ENCODE measurements at places on chromosomes 2 and 18. TPM values are rescaled to one million over a fixed set of nuclear protein-coding genes. Genes with fewer than 3 reads are reported as not detected.
A peak's percentile ranks its signal among the peaks of the same experiment; 100 is the strongest.

- no peaks in the 10 kb centered on the region for H3K36me3 ChIP-seq
- no peaks in the 10 kb centered on the region for H3K4me1 ChIP-seq
- no peak overlapping the region for H3K4me3 ChIP-seq
- no peak overlapping the region for H3K27ac ChIP-seq
Measured at GRCh38 chr2:140506606-140507005, 1624.2 kb downstream of the LRP1B start.

GRCh38 chr2:172578054-172578453 is 22.2 kb downstream of the PDK1 start:
- no peaks in the 10 kb centered on the region for H3K36me3 ChIP-seq
- DNase-seq = no peak
- H3K27me3 ChIP-seq = no peaks in the 10 kb centered on the region
- H3K27ac ChIP-seq = no peak overlapping the region

GRCh38 chr2:26255759-26256384 is 11.1 kb downstream of the HADHB start:
- peaks cover 3% of the 10 kb centered on the region for H3K4me1 ChIP-seq
- no peak for DNase-seq
- H3K27me3 ChIP-seq = no peaks in the 10 kb centered on the region
- H3K36me3 ChIP-seq = peaks cover 9% of the 10 kb centered on the region
- H3K27ac ChIP-seq = no peak overlapping the region

DNA sequence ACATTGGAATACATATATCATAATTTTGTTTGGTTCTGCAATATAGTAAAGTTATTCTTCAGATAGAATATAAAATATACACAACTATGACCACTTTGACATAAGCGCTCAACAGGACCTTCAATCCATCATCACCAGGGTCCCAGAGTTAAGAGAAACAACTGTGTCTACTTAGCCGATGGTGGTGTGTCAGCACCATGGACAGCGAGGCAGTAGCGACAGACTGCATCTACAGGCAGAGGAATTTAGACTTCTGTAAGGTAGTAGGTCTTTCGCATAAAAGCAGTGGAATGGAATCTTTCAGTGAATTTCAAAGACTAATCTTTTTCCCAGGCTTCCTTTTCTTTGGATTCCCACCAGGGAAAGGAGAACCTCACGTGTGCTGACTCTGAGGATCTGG is 20.5 kb upstream of the LRPPRC start:
- H3K36me3 ChIP-seq = no peaks in the 10 kb centered on the region
- no peaks in the 10 kb centered on the region for H3K27me3 ChIP-seq
- H3K4me3 ChIP-seq = no peak overlapping the region
- DNase-seq = peak; percentile 20
- no peak overlapping the region for H3K27ac ChIP-seq
- no peaks in the 10 kb centered on the region for H3K4me1 ChIP-seq

DNA sequence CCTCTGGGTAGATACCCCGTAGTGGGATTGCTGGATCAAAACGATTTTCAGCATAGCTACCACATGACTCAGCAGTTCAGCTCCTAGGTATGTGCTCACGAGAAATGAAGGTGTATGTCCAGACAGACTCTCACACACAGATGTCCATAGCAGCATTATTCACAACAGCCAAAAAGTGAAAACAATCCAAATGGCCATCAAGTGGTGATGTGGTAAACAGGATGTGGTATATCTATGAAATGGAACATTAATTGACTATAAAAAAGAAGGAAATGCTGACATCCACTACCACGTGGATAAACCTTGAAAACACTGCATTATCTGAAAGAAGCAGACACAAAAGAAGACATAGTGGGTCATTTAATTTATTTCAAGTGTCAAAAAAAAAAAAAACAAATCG is 241.9 kb downstream of the EIPR1 start:
- H3K36me3 ChIP-seq = no peaks in the 10 kb centered on the region
- no peak overlapping the region for H3K27ac ChIP-seq
- no peak overlapping the region for H3K4me3 ChIP-seq

- H3K27me3 ChIP-seq = no peaks in the 10 kb centered on the region
- DNase-seq = no peak
Measured at GRCh38 chr18:67411116-67411515, 105.4 kb downstream of the DSEL start.

- H3K4me3 ChIP-seq = no peak overlapping the region
- H3K4me1 ChIP-seq = no peaks in the 10 kb centered on the region
- H3K36me3 ChIP-seq = no peaks in the 10 kb centered on the region
Measured at GRCh38 chr18:6236258-6236657, 178.5 kb downstream of the L3MBTL4 start.

DNA sequence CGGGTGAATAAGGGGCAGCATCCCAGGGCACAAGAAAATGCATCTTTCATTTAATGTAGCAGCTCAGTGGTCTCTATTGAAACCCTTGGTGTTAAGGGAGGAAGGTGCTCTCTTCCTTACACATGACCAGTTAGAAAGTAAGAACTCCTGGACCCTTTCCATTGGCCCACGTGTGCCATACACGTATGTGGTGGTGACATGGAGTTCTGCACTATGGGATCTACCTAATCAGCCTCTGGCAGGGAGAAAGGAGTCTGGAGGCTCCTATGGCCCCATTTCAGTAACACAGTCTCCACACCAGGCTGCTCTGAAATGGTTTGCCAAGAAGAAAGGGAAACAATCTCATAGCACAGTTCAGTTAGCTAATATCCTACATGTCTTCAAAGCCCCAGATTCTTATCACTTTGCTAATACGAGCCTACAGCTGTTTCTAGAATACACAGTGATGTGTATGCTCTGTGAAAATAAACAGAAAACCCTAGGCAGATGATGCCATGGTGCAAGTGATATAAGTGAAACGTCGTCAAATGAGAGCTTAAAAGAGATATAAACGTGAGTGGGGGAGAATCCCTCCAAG is 7.0 kb downstream of the EFEMP1 start:
- H3K4me3 ChIP-seq = no peak overlapping the region
- H3K27ac ChIP-seq = no peak overlapping the region
- H3K27me3 ChIP-seq = no peaks in the 10 kb centered on the region
- no peak for DNase-seq
- no peaks in the 10 kb centered on the region for H3K4me1 ChIP-seq
- H3K36me3 ChIP-seq = peaks cover 2% of the 10 kb centered on the region

GRCh38 chr2:58137856-58138255 is 91.2 kb downstream of the VRK2 start:
- no peaks in the 10 kb centered on the region for H3K36me3 ChIP-seq
- no peak for DNase-seq
- H3K27me3 ChIP-seq = no peaks in the 10 kb centered on the region
- H3K4me3 ChIP-seq = no peak overlapping the region

DNA sequence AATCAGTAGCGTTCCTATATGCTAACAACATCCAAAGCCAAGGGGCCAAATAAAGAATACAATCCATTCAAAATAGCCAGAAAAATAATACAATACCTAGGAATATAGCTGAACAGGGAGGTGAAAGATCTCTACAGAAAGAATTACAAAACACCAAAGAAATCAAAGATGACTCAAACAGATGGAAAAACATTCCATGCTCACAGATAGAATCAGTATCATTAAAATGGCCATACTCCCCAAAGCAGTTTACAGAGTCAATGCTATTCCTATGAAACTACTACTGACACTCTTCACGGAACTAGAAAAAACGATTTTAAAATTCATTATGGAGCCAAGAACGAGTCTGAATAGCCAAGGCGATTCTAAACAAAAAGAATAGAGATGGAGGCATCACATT is 57.4 kb downstream of the CCBE1 start:
- no peaks in the 10 kb centered on the region for H3K36me3 ChIP-seq
- no peak for DNase-seq
- H3K4me1 ChIP-seq = no peaks in the 10 kb centered on the region
- no peak overlapping the region for H3K27ac ChIP-seq

DNA sequence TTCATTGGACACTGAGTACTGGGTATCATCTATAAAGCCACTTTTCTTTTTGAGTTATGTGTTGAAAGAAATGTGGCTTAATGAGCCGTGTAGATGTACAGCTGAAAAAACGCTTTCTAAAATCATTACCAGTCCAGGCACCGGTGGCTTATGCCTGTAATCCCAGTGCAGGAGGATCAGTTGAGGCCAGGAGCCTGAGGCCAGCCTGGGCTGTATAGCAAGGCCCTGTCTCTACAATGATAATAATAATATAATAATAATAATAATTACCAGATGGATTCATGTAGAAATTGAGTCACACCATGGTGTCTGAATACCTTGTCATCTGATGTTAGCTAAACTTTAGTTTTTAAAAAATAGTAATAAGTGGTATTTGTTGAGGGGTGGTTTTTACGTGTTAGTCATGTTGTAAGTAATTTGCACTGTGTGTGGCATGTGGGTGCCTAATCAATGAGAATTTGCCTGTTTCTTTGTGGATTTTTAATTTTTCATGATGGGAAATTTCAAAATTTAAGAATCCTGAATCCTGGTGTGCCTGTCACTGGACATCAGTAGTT is 30.1 kb downstream of the NCK2 start:
- DNase-seq = no peak
- H3K36me3 ChIP-seq = peaks cover 3% of the 10 kb centered on the region
- no peak overlapping the region for H3K27ac ChIP-seq

- peaks cover 76% of the 10 kb centered on the region for H3K36me3 ChIP-seq
- no peak overlapping the region for H3K27ac ChIP-seq
Measured at GRCh38 chr2:96824079-96824870, 8.2 kb downstream of the CNNM3 start.

DNA sequence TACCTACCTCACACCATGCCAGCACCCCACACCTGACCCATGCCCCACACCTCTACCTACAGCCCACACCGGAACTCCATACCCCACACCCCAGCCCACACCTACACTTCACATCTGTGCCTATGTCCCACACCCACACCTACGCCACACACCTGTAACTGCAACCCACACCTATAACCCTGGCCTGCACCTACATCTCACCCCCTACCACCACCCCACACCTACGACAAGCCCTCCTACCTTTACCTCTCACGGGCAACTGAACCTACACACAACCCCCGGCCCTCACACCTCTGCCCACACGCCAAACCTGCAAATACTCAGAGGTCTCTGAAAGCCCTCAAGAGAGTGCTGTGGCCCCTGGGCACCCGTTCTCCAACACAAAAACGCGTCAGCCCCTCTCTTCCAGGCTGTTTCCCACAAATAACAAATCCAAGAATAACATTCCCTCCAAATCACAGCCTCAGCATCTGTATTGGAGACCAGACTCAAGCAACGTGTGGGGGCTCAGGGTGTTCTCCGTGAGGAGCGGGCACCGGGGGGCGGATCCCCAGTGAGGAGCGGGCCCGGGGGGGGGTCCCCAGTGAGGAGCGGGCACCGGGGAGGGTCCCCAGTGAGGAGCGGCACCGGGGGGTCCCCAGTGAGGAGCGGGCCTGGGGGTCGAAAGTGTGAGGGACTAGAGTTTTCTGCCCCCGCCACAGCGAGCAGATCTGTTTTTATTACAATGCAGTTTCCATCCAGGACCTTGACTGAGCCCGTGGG is 33.4 kb downstream of the SLC66A2 start:
- no peaks in the 10 kb centered on the region for H3K27me3 ChIP-seq
- H3K36me3 ChIP-seq = peaks cover 78% of the 10 kb centered on the region
- H3K4me1 ChIP-seq = peaks cover 5% of the 10 kb centered on the region

GRCh38 chr18:34048423-34048822 is 176.3 kb downstream of the NOL4 start:
- H3K27me3 ChIP-seq = no peaks in the 10 kb centered on the region
- H3K4me3 ChIP-seq = no peak overlapping the region
- no peak for DNase-seq
- no peaks in the 10 kb centered on the region for H3K36me3 ChIP-seq
- H3K27ac ChIP-seq = no peak overlapping the region
- H3K4me1 ChIP-seq = no peaks in the 10 kb centered on the region

- peaks cover 20% of the 10 kb centered on the region for H3K36me3 ChIP-seq
- no peaks in the 10 kb centered on the region for H3K27me3 ChIP-seq
- no peak overlapping the region for H3K4me3 ChIP-seq
- no peak overlapping the region for H3K27ac ChIP-seq
Measured at GRCh38 chr2:238379096-238379810, 47.5 kb upstream of the ASB1 start.

The SLC11A1 gene
- total RNA-seq = 5.0 TPM

The IL1RN gene
- 1.8 TPM for total RNA-seq
